GM13976 (cell line): ENCODE measurements at places on chromosomes 7 and 10.

GRCh38 chr7:116283595-116284204 is 73.4 kb downstream of the TES start:
- no peak for DNase-seq

- DNase-seq, result no peak
Measured at GRCh38 chr10:118562851-118563250, 32.6 kb downstream of the PRLHR start.

DNA sequence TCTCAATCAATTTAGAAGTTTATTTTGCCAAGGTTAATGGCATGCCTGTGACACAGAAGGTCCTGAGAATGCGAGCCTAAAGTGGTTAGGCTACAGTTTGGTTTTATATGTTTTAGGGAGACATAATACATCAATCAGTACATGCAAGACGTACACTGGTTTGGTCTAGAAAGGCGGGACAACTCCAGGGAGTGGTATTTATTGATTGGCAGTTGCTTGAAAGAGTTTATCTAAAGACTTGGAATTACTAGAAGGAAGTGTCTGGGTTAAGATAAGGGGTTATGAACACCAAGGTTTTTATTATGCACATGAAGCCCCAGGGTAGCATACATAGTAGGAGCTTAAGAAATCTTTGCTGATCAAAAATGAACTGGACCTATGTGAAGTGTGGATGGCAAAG is 21.5 kb downstream of the NPVF start:
- no peak for DNase-seq

DNA sequence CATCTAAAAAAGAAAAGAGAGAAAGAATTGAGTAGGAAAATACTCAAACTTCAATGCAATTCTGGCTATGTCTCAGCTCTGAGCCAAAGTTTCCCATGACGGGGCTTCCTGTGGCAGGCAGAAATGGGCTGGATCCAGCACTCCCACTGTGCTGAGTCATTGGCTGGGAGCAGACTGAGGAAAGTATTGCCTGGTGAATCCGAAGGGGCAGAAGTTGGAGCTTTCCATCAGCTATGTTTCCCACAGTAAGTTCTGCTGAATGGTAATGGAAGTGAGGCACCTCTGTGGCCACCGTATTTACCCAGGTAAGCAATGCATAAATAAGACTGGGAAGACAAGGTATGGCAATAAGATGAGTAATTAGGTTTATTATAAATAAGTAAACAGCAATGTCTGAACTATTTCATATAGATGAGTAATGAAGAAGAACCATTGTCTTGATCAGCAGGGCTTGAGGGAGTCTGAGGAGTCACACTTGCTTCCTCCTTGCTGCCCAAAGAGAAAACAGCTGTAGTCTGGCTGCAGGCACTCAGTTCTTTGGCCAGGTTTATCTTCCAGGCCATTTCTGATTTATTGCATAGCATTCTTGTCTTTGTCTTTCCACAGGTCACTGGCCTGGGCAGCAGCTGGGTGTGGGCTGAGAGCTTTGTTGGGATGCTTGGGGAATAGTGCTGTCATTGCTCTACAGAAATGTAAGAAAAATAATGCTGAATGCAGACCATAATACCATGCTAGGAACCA is 255.3 kb downstream of the DNAJB9 start:
- no peak for DNase-seq

DNA sequence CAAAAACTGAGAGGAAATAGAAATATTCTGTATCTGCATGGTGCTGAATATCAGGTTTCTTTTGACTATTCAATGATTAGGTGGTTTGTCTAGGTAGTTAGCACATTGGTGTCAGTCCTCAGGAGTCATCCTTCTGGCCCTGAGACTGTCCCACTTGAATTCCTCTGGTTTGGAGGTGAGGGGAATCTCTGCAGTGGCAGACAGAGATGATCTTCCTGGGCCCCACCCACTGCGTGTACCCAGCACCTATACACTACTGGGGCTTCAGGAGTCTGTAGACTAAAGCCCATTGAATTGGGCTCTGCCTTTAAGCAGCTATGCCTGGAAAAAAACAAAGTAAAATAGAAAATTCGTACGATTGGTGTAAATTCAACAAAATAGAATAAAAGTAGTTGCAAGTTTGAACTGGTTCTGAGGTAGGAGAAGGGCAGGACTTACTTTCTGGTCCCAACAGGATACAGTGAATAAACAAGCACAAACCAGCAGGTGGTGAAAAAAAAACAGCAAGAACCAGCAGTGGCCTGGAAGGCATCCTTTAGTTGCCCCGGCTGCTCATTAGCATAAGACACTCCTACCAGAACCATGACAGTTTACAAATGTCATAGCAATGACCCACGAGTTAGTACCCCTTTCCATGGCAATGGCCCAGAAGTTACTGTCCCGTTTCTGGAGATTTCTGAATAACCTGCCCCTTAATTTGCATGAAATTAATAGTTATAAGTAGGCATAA is 1.7 kb downstream of the LIPM start:
- no peak for DNase-seq

- no peak for DNase-seq
Measured at GRCh38 chr10:101887775-101888174, 44.2 kb upstream of the KCNIP2 start.

DNA sequence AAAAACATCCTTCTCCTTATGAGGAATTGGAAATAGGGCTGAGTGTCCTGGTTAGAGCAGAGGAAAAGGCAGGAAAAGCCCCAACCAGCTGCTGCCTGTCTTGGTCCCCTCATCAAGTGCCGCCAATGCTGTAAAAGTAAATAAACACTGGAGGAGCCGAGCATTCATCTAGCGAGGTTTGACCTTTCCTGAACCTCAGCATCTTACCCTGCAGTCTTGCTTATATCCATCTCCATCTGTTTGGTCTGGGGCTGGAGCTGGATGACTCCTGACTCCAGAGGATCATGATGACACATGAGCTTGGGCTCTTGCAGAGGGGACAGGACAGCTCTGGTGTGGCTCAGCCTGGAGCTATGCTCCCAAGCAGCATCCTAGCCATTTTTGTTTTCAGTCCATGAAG is 501.1 kb downstream of the TNS3 start:
- DNase-seq, result no peak

- DNase-seq, result no peak
Measured at GRCh38 chr7:31062746-31063435, 10.8 kb downstream of the ADCYAP1R1 start.

GRCh38 chr10:20406281-20407104 is 490.6 kb downstream of the NEBL start:
- no peak for DNase-seq
